ENCODE measurements at places on chromosomes 3 and 15.
A peak's percentile ranks its signal among the peaks of the same experiment; 100 is the strongest.

- no peak for DNase-seq
These were observed at the start of gene RBP2 for GRCh38 chr3:139476348-139476747. TSS of gene RBP2 (minus strand) at chr3:139476516. CDS start at chr3:139476459, 57 bp downstream.

DNA sequence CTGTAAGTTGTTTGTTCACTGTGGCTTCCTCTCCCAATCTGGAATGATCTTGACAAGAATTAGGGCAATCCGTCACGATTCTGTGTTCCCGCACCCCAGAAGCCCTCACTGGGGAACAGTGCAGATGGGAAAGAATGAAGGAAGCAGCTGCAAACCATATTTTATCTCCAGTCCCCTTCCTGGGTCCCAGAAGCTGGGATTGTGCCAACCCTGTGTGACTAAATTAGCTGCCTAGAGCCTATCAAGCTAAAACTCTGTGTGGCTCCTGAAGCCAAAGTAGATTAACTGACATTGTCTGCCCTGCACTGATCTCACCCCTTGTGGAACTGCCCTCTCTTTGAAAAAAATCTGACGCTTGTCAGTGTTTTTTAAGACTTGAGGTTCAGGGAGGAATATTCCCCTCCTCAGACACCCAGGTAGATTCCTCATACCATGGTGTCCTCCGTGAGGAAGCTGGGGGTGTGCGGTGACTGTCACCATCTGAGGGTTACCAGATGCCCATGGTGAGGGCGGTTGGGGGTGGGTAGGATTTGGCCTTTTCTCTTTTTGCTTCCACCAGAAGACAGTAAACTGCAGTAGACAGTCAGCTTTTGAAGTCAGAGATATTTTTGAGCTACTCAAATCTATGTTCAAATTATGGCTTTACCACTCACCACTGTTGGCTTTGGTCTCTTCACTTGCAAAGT lies 358.3 kb upstream of the TPM1 start:
- DNase-seq: no peak

DNA sequence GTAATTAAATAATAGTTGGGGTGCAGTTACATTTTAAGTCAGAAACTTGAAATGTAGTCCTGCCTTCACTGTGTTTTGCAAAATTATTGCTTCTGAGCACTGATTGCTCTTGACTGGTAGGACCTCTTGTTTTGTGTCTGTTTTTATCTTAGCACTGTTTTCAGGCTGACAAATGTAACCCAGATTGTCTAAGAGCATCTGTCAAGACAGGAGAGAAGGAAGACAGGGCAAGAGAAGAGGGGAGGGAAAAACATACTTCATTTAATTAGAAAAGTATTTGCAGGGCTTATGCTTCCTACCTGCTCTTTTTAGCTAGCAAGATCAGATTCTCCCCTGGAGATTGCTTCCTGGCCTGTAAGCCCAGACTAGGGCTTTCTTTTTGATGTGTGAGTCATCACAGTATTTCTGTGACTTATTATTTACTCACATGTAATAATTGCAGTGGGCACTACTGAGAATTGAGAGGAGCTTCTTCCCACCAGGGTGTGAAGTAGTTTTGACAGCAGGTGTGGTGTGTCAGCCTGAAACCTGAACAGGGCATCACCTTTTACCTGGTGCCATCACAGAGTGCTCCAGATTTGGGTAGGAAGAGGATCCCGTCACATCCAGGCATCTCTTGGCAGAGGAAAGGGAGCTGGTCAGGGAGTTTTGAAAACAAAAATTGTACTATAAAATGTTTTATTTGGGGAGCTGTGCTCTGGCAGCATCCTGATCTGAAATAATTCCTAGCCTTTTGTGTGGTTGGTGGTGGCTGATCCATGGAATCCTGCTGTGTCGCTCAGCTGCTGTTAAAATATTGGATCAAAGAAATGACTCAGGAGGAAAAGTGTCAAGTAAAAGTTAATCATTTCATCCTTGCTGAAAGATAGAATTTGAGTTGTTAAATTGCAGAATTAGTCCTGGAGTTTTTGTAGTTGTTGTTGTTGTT lies 98.2 kb downstream of the TMEM108 start:
- no peak for DNase-seq

DNA sequence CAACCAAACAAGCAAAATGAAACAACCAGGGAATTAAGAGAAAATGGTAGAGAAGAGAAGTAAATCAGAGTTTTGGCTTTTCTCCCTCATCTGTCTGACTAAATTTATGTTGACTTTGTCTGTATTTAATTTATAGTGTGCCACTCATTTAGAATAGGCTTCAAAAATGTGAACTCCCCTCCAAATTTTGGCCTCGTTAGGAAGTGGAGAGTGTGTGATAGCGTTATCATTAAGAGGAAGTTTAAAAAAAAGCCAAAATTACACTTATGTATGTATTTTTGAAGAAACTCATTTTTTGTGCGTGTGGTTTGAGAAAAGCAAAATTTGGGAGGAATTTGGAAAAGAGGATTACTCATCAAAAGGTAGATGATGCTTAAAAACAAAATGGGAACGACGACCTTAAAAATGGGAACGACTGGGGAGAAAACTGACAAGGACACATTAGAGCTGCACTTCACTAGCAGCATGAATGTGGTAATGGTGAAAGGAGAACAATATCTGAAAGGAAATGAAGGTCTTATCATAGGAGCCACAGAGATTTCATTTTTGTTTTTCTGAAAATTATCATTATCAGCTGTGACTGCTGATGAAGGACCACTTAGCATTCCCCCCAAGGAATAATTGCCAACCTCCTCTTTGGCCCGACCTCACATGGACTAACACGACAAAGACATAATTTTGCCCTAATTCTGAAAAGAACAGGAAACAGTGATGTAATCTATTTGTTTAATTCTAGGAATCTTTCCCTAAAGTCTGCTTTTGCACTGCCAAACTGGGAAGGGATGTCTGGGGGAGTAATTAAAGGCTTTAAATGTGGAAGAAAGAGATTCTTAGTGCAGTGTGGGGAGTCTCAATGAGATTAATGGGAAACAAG lies 163.2 kb upstream of the P2RY1 start:
- DNase-seq: no peak

DNA sequence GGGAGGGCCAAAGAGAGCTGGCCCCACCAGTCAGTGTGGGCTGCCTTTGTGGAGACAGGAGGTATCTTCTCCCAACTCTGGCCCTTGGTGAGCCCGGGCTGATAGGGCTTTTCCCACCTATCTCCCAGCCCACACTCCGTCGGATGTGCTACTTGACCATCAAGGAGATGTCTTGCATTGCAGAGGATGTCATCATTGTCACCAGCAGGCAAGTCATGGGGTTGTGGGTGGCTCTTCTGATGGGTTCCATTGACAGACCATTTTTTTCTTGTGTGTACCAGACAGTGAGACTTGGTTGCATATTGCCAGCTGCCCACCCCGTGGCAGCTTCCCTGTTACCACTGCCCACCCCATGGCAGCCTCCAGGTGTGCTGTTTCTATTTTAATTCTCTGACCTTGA lies 3.3 kb downstream of the COPG1 start:
- DNase-seq: no peak

GRCh38 chr15:63899193-63899592 lies 65.4 kb upstream of the HERC1 start:
- DNase-seq: no peak

GRCh38 chr3:50392101-50392715 lies 32.9 kb upstream of the TMEM115 start:
- no peak for DNase-seq

- no peak for DNase-seq
These were observed 867.4 kb downstream of the ROBO1 start for GRCh38 chr3:78900426-78900825.

- no peak for DNase-seq
These were observed 8.2 kb downstream of the C3orf22 start for GRCh38 chr3:126550488-126551051.

DNA sequence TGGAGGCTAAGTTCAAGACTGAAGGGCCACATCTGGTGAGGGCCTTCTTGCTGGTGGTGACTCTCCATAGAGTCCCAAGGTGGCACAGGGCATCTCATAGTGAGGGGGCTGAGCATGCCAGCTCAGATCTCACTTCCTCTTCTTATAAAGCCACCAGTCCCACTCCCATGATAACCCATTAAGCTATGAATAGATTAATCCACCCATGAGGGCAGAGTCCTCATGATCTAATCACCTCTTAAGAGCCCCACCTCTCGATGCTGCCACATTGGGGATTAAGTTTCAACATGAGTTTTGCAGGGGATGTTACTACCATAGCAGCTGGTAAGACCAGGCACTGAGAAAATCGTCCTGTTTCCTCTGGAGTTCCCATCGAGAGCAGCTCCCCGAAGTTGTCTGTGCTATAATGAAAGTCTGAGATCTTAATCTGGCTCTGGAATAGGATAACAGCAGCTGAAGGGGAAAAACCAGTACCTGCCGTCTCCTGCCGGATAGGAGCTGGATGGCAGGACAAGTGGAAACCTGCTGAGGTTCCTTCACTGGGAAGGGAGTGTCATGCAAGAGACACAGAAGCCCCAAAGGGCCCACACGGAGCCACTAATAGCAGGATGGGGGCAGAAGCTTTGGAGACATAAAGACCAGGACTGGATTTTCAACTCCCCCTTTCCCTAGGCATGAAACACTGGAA lies 79.5 kb upstream of the EPHB3 start:
- DNase-seq: no peak

DNA sequence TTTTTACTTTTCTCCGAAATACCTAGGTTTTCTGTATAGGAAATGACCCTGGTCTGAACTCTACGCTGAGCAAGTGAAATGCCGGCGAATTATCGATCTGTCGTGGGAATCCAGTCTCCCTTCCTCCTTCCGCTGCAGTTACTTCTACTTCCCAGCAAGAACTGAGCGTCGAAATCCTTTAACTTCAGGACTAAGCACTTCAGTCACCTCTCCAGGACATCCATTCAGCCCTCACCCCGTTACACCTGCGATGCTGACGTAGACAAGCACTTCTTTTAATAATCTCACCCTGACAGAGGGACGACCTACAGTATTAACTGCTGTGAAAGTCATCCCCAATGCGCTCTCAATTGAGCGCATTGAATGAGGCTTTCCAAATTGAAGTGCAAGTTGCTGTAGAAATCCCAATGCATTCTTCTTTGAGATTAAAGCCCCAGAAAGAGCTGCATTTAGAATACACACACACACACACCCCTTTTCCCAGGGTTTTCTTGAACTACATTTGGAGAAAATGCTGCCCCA lies 1.3 kb downstream of the TOP2B start:
- peak; percentile 28 for DNase-seq

DNA sequence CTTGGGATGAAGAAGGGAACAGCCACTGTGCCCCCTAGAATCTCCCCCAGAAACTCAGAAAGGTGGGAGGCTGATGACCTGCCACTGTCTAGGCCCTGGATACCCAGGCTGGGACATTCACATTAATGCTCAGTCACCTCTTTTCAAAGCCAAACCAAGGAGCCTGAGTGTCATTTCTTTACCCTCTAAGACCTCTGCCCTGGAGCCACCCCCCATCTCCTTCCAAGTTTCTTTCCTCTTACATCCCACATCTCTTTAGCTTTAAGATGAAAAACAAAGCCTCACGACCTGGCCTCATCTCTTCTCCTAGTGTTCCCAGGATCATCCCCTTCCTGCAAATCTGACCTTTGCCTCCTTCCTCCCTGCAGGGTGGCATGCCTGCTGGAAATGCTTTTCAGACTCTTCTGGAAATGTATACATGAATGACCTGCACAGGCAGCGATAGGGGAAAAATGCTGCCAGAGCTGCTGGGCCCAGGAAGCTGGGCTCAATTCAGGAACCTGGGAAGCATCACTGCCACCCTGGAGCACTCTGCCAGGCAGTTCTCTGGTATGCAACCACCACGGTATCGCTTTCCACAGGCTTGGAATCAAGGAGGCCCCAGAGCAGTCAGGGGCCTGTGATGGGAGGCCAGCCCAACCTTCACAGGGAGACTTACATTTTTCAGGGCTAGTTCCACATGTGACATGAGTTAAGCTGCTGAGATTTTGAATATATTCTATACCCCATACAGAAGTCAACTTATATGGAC lies 67.6 kb downstream of the DAPK2 start:
- DNase-seq: no peak

GRCh38 chr15:51260202-51260601 lies 78.2 kb downstream of the CYP19A1 start:
- DNase-seq: no peak

GRCh38 chr3:140332131-140332530 lies 345.7 kb upstream of the TRIM42 start:
- DNase-seq: no peak

GRCh38 chr3:143731320-143731719 lies 116.9 kb downstream of the SLC9A9 start:
- DNase-seq: no peak

DNA sequence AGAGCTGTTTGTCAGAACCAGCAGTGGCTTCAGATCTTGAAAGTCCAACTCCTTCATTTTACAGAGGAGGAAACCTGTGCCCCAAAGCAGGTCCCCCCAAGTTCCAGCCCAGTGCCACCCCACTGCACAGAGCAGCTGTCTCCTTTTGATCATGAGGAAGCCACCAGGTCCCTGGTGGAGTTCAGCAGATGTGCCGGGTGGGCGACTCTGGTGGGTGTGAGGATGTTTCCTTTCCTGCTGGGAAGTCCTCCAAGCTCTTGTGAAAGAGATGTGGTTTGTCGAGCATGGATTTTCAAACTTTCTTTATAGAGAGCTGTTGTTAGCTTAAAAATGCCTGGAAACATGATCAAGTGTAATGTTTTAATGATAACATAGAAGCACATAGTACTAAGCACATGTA lies 52.0 kb downstream of the SMAD3 start:
- DNase-seq: no peak

DNA sequence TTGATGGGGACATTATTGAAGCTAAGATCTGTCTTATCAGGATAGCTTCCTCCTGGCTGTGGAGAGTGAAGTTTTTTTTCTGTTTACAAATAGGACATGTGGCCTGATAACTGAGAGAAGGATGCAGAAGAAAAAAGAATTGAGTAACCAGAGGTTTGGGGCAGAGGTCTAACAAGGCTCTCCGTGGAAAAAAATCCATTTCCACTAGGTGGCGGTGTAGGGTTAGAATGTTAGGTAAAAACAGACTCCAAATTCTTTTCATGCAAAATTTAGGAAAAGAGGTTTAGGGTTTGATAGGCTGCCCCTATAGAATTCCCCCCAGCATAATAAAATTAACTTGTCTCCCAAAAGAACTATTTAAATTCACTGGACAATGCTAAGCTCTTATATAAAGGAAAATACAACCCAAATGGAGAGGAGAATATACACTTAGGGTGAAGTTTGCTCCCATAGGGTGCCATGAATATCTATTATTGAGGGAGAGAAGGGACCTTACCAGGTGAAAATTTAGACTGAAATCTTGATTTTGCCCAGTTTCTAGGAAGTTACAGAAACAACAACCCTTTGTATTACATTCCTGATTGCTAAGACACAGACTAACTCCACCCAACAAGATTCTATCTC lies 1560.4 kb downstream of the OTOL1 start:
- peak; percentile 26 for DNase-seq

GRCh38 chr15:78842519-78842918 lies 30.2 kb upstream of the MORF4L1 start:
- DNase-seq: no peak

- DNase-seq: no peak
These were observed 18.5 kb downstream of the PAQR9 start for GRCh38 chr3:142945023-142945422.

GRCh38 chr3:138694287-138695007 lies 85.9 kb downstream of the FAIM start:
- DNase-seq: peak; percentile 51
